Kidney (tissue), 22 donors: ENCODE measurements at places on chromosomes 6 and 20. TPM values are rescaled to one million over a fixed set of nuclear protein-coding genes. Genes with fewer than 3 reads are reported as not detected.

The SMPDL3A gene
- total RNA-seq: 10.7 TPM

GRCh38 chr6:30231067-30231466, 17.9 kb upstream of the TRIM26 start:
- H3K4me3 ChIP-seq: no peak overlapping the region
- no peak overlapping the region for H3K27ac ChIP-seq
- H3K4me1 ChIP-seq: no peaks in the 10 kb centered on the region
- H3K27me3 ChIP-seq: no peaks in the 10 kb centered on the region

The EYA4 gene
- 5.0 TPM for total RNA-seq

DNA sequence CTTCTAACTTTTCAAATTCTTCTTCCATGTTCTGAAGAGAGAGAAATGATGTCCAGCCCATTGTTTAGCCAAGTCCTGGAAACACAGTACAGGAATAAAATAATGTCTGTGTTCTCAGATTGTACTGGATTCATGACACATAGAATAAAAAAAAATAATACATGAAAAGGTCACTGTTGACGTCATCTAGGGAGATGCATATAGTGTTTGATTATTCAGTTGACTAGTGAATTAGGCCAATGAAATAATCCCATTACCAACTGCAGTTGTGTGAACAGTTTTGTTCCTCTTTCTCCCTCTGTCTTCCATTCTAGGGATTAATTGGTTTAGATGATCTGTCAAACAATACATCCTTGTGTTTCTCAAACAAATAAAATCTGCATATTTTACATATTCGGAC, 222.8 kb downstream of the ALDH8A1 start:
- no peak overlapping the region for H3K27ac ChIP-seq
- DNase-seq: no peak
- no peak overlapping the region for H3K4me3 ChIP-seq

- H3K4me3 ChIP-seq: no peak overlapping the region
- no peaks in the 10 kb centered on the region for H3K27me3 ChIP-seq
- no peaks in the 10 kb centered on the region for H3K4me1 ChIP-seq
- H3K36me3 ChIP-seq: no peaks in the 10 kb centered on the region
Observed at GRCh38 chr6:15658181-15658744, 4.6 kb downstream of the DTNBP1 start.

DNA sequence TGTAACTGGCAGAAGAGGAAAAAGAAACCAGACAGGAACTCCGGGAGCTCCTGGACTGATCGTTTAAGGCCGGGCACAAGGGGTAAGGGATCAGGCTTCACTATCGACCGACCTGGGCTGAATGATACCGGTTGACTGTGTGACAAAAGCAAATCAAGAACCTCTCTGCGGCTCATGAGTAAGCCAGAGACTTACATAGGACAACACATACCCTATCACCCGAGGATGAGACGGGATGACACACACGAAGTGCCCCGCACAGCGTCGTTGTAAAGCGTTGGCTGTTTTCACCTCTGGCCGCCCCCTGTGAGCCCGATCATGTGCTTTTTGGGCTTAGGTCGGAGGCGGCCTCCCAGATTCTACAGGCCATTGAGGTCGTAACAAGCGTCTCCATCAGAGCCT, 695 bp upstream of the TGIF2 start:
- peak; percentile 57 for DNase-seq
- peak overlapping the region; percentile 46 for H3K4me3 ChIP-seq
- peaks cover 15% of the 10 kb centered on the region for H3K4me1 ChIP-seq
- peak overlapping the region; percentile 87 for H3K27ac ChIP-seq
- no peaks in the 10 kb centered on the region for H3K27me3 ChIP-seq

DNA sequence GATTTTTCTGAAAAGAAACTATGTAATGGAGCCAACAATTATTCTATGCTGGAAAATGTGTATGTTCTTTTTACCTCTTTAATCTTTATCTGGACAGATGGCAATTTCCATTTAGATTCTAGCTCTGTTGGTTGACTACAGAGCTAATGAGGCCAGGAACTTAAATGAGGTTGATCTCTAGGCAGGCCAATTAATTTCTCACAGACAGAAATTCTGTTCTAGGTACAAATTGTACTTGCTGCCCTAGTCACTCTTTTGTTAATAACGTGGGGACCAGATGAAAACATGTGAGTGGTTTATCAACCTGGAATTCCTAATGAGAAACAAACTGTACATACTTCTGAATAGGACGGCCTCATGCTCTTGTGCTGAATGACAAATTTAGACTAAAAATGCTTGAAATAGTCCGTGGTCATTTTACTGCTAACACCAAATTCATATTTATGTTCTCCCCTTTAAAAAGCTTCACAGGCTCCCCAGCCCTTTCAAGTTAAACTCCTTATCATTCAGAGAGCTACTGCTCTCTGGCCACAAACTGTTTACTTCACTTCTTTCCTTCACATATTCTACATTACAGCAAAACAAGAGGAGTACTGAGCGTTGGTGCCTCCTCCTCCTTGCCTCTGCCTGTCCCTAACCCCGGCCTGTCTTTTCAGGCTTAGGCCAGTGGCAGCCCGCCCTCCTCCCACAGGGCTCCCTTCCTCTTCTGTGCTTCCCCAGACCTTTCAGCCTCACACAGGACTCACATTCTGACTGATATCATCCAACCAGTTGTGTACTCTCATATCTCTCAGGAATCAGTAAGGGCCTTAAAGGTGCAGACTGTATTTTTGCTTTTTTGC, 41.4 kb downstream of the DTNBP1 start:
- H3K27me3 ChIP-seq: no peaks in the 10 kb centered on the region
- no peaks in the 10 kb centered on the region for H3K36me3 ChIP-seq
- H3K4me1 ChIP-seq: peaks cover 10% of the 10 kb centered on the region
- H3K27ac ChIP-seq: peak overlapping the region; percentile 81

DNA sequence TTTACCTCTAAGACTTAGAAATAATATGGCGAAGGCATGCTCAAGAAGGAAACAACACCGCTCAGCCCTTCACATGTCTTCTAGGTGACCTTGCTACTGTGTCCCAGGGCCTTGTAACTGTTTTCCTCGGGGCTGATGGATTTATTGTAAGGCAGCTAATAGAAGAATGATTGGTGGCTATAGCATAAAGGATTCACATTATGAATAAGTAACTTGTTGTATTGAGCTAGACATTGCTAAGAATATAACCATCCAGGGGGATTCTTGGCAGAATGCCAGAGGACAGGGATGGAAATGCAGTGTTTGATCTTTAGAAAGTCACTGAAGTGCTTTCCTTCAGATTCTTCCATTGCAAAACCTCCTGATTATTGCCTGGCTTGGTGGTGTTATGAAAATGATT, 54.9 kb downstream of the PLEKHG1 start:
- DNase-seq: no peak
- H3K36me3 ChIP-seq: no peaks in the 10 kb centered on the region
- H3K27ac ChIP-seq: no peak overlapping the region
- no peaks in the 10 kb centered on the region for H3K27me3 ChIP-seq

- H3K36me3 ChIP-seq: no peaks in the 10 kb centered on the region
- H3K27ac ChIP-seq: no peak overlapping the region
- DNase-seq: no peak
- no peaks in the 10 kb centered on the region for H3K27me3 ChIP-seq
- no peaks in the 10 kb centered on the region for H3K4me1 ChIP-seq
Observed at GRCh38 chr20:35506872-35507638, 22.4 kb downstream of the C20orf173 start.

The RBM24 gene
- 1.5 TPM for total RNA-seq

- no peaks in the 10 kb centered on the region for H3K4me1 ChIP-seq
- no peaks in the 10 kb centered on the region for H3K36me3 ChIP-seq
- peaks cover 50% of the 10 kb centered on the region for H3K27me3 ChIP-seq
- H3K4me3 ChIP-seq: no peak overlapping the region
Observed at GRCh38 chr20:63007360-63007645, 539 bp upstream of the BHLHE23 start.

DNA sequence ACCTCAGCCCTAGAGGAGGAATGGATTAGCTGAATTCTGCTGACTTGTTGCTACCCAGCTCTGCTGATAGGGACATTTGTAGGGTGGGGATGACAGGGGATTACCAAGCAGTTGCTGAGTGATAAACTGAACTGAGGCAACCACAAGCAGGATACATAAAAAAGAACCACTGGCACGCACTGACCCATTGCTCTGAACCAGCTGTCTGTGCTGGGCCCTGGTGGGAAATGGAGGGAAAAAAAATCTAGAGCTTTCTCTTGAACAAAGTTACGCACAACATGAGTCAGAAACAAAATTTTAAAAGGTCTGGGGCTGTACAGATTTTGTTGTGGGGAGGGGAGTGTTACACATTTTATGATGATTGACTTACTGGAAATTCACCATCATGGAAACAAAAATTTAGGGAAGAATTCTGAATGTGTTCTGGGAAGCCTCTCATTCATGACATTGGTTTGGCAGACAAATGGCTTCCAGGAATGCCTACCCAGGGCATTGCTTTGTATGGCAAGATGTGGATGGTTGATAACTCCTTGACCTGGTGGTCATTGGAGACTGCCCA, 37.7 kb downstream of the FOXO3 start:
- H3K4me3 ChIP-seq: no peak overlapping the region
- DNase-seq: no peak
- H3K27ac ChIP-seq: peak overlapping the region; percentile 2
- no peaks in the 10 kb centered on the region for H3K27me3 ChIP-seq

The RAB23 gene
- 8.0 TPM for total RNA-seq

DNA sequence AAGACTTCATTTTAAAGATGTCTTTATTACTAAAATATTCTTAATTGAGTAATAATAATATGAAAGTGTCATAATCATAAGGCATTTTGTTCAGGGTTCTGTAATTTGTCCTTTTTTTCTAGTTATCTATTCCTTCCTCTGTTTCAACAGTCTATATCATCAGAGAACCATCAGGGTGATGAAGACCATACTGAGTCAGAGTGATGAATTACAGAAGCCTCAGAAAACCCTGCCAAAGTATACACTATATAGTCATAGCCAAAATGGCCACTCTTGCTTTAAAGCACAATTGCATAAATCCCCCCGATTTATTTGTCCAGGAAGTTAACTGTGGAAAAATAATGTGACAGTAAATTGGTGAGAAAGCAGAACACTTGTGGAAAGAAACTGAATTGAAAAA, 735.0 kb downstream of the EPHA7 start:
- DNase-seq: no peak
- no peak overlapping the region for H3K27ac ChIP-seq
- H3K27me3 ChIP-seq: no peaks in the 10 kb centered on the region
- H3K4me3 ChIP-seq: no peak overlapping the region

GRCh38 chr6:128648022-128648598, 127.7 kb upstream of the PTPRK start:
- no peak for DNase-seq
- H3K36me3 ChIP-seq: no peaks in the 10 kb centered on the region
- no peak overlapping the region for H3K27ac ChIP-seq
- H3K4me3 ChIP-seq: no peak overlapping the region
- H3K4me1 ChIP-seq: no peaks in the 10 kb centered on the region

The PKIB gene
- total RNA-seq: 5.3 TPM

DNA sequence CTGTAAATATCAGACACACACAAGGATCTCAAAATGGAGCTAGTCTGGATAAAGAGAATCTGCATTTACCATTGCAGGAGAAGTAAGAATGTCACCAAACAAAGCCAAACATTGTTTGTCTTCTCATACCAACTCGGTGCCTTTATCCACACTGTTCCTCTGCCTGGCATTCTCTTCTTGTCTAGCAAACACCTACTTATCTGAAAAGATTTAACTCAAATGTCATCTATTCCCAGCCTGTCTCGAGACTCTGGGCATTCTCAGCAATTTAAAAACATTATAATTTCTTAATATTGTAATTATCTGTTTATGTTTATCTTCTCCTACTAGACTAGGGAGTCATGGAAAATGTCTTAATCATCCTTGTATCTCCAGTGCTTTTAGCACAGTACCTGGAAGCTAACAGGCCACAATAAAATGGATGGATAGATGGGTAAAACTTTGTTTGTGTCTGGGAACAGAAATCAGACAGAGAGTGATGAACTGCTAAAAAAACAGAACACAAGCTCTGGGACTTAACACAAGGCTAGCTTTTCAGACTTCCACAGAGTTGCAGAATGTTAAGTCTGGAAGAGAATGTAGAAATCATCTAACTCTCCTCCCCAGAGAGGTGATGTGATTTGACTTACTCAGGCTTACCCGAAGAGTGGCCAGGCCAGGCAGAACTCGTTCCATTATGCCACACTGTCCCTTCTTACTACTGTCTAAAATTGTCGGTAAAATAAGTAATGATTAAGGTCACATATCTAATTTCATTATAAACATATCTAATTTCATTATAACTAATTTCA, 42.3 kb upstream of the FAM83C start:
- H3K27ac ChIP-seq: no peak overlapping the region
- H3K4me3 ChIP-seq: no peak overlapping the region
- DNase-seq: no peak

The RAB32 gene
- total RNA-seq: 19.9 TPM

DNA sequence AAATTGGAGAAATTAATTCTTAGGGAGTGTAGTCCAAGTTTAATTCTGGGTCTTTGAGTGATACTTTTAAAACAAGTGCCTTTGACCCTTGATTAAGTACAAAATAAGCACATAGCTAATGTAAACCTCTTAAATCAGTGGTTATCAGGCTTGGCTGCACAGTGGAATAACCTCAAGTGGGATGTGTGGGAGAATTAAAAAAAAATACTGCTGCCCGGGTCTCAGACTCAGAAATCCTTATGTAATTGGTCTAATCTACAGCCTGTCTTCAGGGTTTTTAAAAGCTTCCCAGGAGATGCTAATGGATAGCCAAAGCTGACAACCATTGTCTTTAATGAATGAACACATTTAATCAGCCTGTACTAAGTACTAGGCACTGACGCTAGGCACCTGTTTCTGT, 28.5 kb upstream of the TMEM14A start:
- H3K27me3 ChIP-seq: no peaks in the 10 kb centered on the region
- no peaks in the 10 kb centered on the region for H3K4me1 ChIP-seq
- H3K27ac ChIP-seq: no peak overlapping the region
- H3K36me3 ChIP-seq: no peaks in the 10 kb centered on the region

- no peak overlapping the region for H3K4me3 ChIP-seq
- H3K36me3 ChIP-seq: no peaks in the 10 kb centered on the region
- DNase-seq: peak; percentile 86
- H3K27ac ChIP-seq: no peak overlapping the region
- no peaks in the 10 kb centered on the region for H3K27me3 ChIP-seq
Observed at GRCh38 chr20:63533871-63534393, 3.2 kb downstream of the PTK6 start.

The PAX1 gene
- total RNA-seq: not detected

DNA sequence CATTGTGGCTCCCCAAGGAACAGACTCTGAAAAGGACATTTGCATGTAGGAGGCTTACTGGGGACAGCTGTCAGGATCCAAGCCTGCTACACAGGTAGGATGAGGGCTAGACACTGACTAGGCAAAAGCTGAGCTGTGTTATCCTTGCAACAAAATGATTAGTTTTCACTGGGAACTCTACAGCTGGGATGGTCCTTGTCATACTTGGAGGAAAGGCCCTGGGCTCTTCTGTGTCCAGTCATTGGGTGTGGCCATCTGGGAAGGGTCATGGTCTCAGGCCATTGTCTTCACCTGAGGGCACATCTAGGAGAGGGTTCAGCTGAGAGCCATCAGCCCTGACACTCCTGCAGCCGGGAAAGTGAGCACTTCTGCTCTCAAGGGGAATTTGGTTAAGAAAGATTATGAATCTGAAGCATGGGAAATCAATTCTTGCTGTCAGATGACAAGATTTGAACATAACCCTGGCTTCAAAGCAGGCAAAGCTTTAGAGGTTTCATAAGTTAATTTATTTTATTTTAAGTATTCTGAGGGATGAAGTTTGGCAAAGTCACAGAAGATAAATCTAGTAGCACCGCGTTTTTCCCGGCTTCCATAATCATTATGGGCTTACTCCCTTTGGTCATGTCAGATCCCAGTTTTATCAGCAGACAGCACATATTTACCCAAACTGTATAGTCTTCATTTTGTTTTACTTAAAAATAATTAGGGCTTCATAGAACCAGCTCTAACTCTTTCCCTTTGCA, 78.4 kb upstream of the SLC22A23 start:
- DNase-seq: no peak
- H3K36me3 ChIP-seq: no peaks in the 10 kb centered on the region
- H3K27ac ChIP-seq: no peak overlapping the region

The PTGIS gene
- 24.1 TPM for total RNA-seq
